ENCODE measurements at places on chromosomes 4 and X. TPM values are rescaled to one million over a fixed set of nuclear protein-coding genes. Genes with fewer than 3 reads are reported as not detected.

The PFKFB1 gene
- polyA plus RNA-seq, result 0.15 TPM

The RHOXF2B gene
- not detected for polyA plus RNA-seq

The DAPP1 gene
- not detected for polyA plus RNA-seq

The SRP72 gene
- 87.1 TPM for polyA plus RNA-seq

The CHRDL1 gene
- polyA plus RNA-seq, result 0.54 TPM

The CXorf49B gene
- not detected for polyA plus RNA-seq

The DDIT4L gene
- 3.9 TPM for polyA plus RNA-seq

The SPATA4 gene
- polyA plus RNA-seq, result 2.2 TPM

The FAM241A gene
- 4.3 TPM for polyA plus RNA-seq

The SULT1B1 gene
- not detected for polyA plus RNA-seq

The MECP2 gene
- 17.9 TPM for polyA plus RNA-seq

The SLC7A11 gene
- 0.40 TPM for polyA plus RNA-seq

The UBA1 gene
- 280 TPM for polyA plus RNA-seq

The TBC1D19 gene
- polyA plus RNA-seq, result 12.2 TPM

Measured in cardiac muscle cell (in vitro differentiated cells and primary cell).